Natural killer cell (primary cell): ENCODE measurements at places on chromosomes 12 and 14. TPM values are rescaled to one million over a fixed set of nuclear protein-coding genes. Genes with fewer than 3 reads are reported as not detected.

- no peak for DNase-seq
- H3K36me3 ChIP-seq = no peaks in the 10 kb centered on the region
- H3K4me1 ChIP-seq = peaks cover 6% of the 10 kb centered on the region
- no peak overlapping the region for H3K27ac ChIP-seq
- no peaks in the 10 kb centered on the region for H3K27me3 ChIP-seq
These were observed 34.1 kb downstream of the TMCC3 start for GRCh38 chr12:94616203-94616729.

DNA sequence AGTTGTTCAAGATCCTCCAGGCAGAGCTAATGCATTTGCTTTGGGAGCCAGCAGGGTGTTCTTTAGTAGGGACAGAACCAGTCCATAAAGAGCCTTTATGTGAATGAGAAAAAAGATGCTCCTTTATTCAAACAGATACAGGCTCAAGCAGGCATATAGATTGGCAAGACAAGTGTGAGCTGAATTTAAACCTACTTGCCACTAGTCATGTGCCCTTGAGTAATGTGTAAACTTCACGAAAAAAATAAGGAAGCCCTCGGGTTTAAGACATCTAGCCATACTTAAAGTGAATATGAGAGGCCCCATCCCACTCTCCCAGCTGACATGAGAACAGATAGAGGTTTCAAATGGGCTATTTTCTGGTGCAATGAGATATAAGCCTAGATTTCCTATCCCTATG is 43.1 kb upstream of the STRAP start:
- H3K4me1 ChIP-seq = no peaks in the 10 kb centered on the region
- no peak for DNase-seq
- H3K36me3 ChIP-seq = no peaks in the 10 kb centered on the region
- no peak overlapping the region for H3K27ac ChIP-seq
- no peaks in the 10 kb centered on the region for H3K27me3 ChIP-seq
- no peak overlapping the region for H3K4me3 ChIP-seq

DNA sequence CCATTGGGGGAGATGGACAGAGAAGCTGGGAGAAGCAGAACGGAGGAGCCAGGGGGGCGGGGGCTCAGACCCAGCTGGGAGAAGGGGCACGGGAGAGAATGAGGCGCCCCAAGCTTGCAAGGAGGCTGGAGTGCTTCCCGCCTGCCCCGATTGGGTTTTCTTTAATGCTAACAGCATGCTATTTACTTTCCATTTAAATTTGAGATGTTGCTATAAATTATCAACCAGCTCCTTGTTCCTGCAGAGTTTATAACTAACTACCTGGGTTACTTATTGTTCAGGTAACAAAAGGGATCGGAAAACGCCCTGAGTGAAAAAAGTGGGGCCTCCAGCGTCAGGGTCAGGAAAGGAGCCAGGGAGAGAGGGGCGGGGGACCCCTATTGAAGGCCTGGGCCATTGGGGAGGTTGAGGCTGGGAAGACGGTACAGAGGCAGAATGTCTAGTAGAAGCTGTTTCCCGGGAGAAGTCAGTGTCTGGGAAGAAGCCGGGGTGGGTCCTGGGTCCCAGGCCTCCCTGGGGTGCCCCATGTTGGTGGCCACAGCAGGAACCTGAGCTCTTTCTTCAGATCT is 2.5 kb downstream of the HNF1A start:
- H3K4me3 ChIP-seq = no peak overlapping the region
- H3K4me1 ChIP-seq = no peaks in the 10 kb centered on the region
- H3K27me3 ChIP-seq = no peaks in the 10 kb centered on the region
- H3K36me3 ChIP-seq = no peaks in the 10 kb centered on the region
- H3K27ac ChIP-seq = no peak overlapping the region

- no peaks in the 10 kb centered on the region for H3K27me3 ChIP-seq
- H3K36me3 ChIP-seq = peaks cover 59% of the 10 kb centered on the region
- H3K4me3 ChIP-seq = no peak overlapping the region
- peak; percentile 78 for DNase-seq
- no peaks in the 10 kb centered on the region for H3K4me1 ChIP-seq
These were observed 12.2 kb downstream of the UBR7 start for GRCh38 chr14:93219103-93219726.

DNA sequence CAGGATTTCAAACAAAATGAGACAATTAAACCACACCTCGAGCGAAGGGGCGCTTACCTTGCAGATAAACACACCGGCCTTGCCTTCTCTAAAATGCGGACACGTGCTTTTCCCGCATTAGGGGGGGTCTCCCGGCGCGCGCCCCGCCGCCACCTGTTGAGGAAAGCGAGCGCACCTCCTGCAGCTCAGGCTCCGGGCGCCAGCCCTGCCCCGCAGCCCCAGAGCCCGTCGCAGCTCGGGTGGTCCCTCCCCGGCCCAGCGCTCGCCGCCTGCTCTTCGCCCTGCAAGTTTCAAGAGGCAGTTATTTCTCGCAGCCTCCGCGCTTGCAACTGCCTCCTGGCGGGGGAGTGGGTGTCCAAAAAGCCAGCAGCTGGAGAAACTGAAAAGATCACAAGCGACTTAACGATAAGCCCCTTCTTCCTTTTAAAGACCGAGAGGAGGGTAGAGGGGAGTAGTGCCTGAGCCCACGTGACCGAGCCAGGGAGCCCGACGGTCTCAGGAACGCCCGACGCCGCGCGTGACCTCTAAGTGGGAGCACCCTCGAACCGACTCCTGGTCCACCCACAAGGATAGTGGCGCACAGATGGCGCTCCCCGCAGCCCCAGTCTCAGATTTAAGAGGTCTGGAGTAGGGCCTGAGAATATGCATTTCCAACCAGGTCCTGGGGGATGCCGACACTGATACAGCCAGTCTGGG is at the start of gene ESR2:
ESR2 (minus strand) TSS at position 396 of the 696 bp plus-strand sequence. CDS start 11,386 bp downstream, outside the sequence.
- H3K36me3 ChIP-seq = no peaks in the 10 kb centered on the region
- peaks cover 15% of the 10 kb centered on the region for H3K4me1 ChIP-seq
- H3K27ac ChIP-seq = no peak within 1 kb of the TSS
- DNase-seq = peak; percentile 50

GRCh38 chr12:3199551-3200031 is 122.4 kb downstream of the TSPAN9 start:
- peaks cover 15% of the 10 kb centered on the region for H3K27me3 ChIP-seq
- H3K4me3 ChIP-seq = no peak overlapping the region
- no peak overlapping the region for H3K27ac ChIP-seq
- peaks cover 5% of the 10 kb centered on the region for H3K4me1 ChIP-seq

DNA sequence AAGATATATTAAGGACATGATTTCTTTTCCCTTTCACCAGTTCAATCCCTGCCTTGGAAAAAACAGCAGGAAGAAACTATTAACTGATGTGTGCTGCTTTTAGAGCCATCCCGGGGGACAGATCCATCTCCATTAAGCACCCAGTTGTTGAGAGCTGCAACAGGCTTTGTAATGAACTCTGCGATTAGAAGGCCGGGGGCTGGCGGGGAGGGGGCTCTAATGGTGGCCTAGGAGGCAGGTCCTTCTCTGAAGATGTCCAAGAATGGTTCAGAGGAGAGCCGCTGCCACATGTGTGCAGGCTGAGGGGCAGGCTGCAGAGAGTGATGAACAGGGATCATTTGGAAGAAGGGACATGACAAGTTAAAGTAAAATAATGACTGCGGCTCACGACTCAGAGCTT is 67.8 kb downstream of the GALNT8 start:
- no peaks in the 10 kb centered on the region for H3K4me1 ChIP-seq
- DNase-seq = no peak
- no peak overlapping the region for H3K27ac ChIP-seq
- no peaks in the 10 kb centered on the region for H3K27me3 ChIP-seq

DNA sequence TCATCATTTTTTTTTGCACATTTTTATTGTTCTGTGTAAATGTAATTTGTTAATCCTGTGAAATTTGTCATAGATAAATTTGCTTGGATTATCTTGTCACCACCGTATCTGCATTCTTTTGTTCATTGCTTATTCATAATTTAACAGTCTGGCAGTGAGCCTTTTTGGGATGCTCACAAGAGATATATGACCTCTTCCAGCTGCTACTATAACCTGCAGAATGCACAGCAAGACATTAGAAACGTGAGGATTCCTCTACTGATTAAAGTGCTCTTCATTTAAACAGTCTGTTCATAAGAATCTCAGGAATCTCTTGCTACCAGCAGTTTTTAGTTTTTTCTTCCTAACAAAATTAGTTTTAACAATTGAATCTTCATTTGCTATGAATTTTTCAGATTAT is 9.1 kb downstream of the NPAS3 start:
- DNase-seq = no peak
- peaks cover 6% of the 10 kb centered on the region for H3K27me3 ChIP-seq
- H3K36me3 ChIP-seq = no peaks in the 10 kb centered on the region
- H3K4me3 ChIP-seq = no peak overlapping the region
- H3K27ac ChIP-seq = no peak overlapping the region
- no peaks in the 10 kb centered on the region for H3K4me1 ChIP-seq

TMPRSS12 gene
- not detected for total RNA-seq

GRCh38 chr12:126182619-126183236 is 1117.5 kb downstream of the AACS start:
- H3K4me1 ChIP-seq = no peaks in the 10 kb centered on the region
- no peaks in the 10 kb centered on the region for H3K27me3 ChIP-seq
- no peaks in the 10 kb centered on the region for H3K36me3 ChIP-seq
- H3K27ac ChIP-seq = no peak overlapping the region

KCNMB4 gene
- total RNA-seq = not detected

DNA sequence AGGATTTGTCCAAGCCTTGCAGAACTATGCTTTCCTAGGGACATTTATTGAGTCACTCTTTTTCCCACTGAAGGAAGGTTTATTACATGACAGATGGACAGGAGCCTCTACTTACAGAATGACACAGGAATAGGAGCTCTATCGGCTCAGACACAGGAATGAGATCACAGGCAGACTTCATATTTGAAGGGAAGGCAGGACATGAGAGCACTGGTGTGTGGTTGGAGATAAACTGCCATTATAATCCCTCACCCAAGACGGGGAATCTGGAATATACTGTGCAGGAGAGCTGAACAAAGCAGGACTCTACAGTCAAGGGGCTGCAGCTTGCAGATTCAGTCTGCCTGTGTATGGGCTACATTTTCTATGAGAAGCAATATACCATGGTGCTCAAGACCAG is 26.8 kb upstream of the IL22 start:
- no peak for DNase-seq
- H3K36me3 ChIP-seq = no peaks in the 10 kb centered on the region
- H3K4me3 ChIP-seq = no peak overlapping the region
- no peaks in the 10 kb centered on the region for H3K4me1 ChIP-seq
- no peaks in the 10 kb centered on the region for H3K27me3 ChIP-seq

GRCh38 chr14:103367995-103368394 is 17.2 kb upstream of the MARK3 start:
- H3K27ac ChIP-seq = no peak overlapping the region
- no peaks in the 10 kb centered on the region for H3K4me1 ChIP-seq
- no peak overlapping the region for H3K4me3 ChIP-seq
- H3K36me3 ChIP-seq = no peaks in the 10 kb centered on the region
- H3K27me3 ChIP-seq = no peaks in the 10 kb centered on the region

GRCh38 chr12:83471341-83471740 is 784.6 kb downstream of the TMTC2 start:
- H3K27ac ChIP-seq = no peak overlapping the region
- H3K4me1 ChIP-seq = no peaks in the 10 kb centered on the region
- H3K4me3 ChIP-seq = no peak overlapping the region
- no peak for DNase-seq

DNA sequence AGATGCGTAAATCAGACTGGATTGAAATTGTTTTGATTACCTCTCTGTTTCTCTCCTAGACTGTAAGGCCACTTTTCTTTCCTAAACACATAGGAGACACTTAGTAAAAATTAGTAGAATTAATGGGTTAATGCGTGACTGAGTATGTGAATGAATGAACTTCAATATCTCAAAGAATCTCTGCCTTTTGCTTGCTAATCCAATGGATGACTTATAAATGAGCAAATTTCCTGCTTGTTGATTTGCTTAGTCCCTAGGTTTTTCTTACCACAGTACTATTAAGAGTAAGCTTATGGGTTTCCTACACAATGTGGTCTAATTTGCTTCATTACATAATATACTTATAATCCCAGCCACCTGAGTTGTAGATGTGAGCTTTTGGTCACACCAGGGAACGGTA is 164.1 kb downstream of the SRGAP1 start:
- no peaks in the 10 kb centered on the region for H3K27me3 ChIP-seq
- no peak overlapping the region for H3K4me3 ChIP-seq
- H3K36me3 ChIP-seq = no peaks in the 10 kb centered on the region
- no peak for DNase-seq
- H3K27ac ChIP-seq = no peak overlapping the region

LBHD2 gene
- not detected for total RNA-seq

PCED1B gene
- 35.9 TPM for total RNA-seq

TPPP2 gene
- total RNA-seq = not detected

IFNG gene
- 124 TPM for total RNA-seq

FOXN4 gene
- not detected for total RNA-seq

DNA sequence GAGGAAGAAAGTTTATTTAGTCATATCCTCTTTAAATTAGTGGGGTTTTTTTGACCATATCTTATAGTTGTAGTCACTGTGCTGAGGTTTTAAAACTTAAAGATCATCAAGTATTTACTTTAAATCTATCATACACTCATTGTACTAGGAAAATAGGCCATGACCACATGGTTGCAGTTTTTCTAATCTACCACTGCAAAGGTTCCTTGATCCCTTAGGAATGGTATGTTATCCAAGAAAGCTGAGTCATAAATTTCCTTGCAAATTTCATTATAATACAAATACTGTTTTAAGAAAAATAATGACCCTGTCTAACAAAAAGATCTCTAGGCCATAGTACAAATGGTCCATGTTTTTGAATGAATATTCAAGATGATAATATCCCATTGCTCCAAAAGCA is 74.7 kb downstream of the DBX2 start:
- DNase-seq = no peak
- H3K4me1 ChIP-seq = no peaks in the 10 kb centered on the region
- no peaks in the 10 kb centered on the region for H3K27me3 ChIP-seq

BBS10 gene
- total RNA-seq = 2.8 TPM
